ENCODE measurements at places on chromosomes 2 and 18.

GRCh38 chr2:190528521-190529001 is 6.0 kb downstream of the NEMP2 start:
- DNase-seq: no peak

DNA sequence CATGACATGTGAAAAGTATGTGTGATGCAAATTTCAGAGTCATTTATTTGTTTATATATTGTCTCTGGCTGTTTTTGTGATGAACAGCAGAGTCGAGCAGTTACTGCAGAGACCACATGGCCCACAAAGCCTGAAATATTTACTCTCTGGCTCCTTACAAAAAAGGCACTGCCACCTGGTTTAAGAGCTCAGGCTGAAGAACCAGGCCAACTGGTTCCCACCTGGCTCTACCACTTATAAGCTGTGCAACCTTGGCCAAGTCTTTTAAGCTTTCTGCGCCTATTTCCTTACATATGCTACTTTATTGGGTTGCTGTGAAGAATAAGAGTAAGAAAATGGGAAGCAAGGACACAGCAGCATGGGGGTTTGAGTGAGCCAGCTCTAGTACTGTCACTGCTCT is 207.6 kb downstream of the L3MBTL4 start:
- DNase-seq: no peak

GRCh38 chr2:119113489-119113770 is 45.1 kb downstream of the C1QL2 start:
- no peak for DNase-seq

- DNase-seq: no peak
Measured at GRCh38 chr18:62521082-62521481, 1.7 kb upstream of the ZCCHC2 start.

- DNase-seq: no peak
Measured at GRCh38 chr18:71212222-71212621, 923.4 kb downstream of the SOCS6 start.

GRCh38 chr2:45132551-45132950 is 123.3 kb upstream of the SIX2 start:
- no peak for DNase-seq

Measured in GOT3 (cell line).